Epithelial cell of proximal tubule (primary cell): ENCODE measurements at places on chromosomes 6 and 20.

DNA sequence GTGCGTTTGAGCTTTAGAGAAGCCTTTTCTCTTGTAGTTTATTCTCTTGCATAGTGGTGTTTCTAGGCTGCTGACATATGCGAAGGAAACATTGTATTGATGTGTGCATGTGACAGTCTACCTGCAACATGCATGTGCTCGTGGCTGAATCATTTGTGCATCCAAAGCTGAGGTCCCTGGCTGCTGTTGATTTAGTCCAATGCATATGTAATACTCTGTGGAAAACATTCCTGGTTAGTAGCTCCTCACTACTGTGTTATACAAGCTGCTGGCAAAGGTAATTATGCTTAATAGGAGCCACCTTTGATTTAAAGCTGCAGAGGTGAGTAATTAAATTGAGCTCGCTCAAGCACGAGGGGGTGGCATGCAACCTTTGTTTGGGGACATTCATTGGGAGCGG, 24.5 kb downstream of the TSHZ2 start:
- no peak for DNase-seq

DNA sequence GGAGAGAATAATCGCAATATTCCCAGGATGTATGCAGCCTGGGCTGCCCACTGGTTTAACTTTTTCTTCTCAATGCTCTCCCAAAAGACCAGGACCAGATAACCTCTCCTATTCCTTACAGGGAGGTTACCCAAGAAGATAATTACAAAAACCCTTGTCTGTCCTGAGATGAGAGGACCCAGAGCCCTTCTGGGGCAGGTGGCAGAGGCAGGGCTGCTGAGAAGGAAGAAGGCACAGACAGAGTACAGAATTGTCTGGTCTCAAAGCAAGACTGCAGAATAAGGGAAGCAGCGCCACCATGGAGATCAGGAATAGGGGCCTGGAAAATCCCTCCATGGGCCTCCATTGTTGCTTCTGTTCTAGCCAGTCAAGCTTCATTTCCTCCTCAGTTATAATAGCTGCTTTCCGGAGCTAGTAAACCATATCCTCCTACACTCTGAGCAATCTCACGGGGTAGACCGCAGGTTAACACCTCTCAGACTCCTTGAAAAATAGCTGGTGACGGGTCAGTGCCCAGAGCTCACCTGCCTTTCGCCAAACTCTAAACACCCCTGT, 463 bp upstream of the HLA-DMB start:
- peak; percentile 89 for DNase-seq

GRCh38 chr6:107633680-107634323, 143.9 kb downstream of the SOBP start:
- DNase-seq: no peak

DNA sequence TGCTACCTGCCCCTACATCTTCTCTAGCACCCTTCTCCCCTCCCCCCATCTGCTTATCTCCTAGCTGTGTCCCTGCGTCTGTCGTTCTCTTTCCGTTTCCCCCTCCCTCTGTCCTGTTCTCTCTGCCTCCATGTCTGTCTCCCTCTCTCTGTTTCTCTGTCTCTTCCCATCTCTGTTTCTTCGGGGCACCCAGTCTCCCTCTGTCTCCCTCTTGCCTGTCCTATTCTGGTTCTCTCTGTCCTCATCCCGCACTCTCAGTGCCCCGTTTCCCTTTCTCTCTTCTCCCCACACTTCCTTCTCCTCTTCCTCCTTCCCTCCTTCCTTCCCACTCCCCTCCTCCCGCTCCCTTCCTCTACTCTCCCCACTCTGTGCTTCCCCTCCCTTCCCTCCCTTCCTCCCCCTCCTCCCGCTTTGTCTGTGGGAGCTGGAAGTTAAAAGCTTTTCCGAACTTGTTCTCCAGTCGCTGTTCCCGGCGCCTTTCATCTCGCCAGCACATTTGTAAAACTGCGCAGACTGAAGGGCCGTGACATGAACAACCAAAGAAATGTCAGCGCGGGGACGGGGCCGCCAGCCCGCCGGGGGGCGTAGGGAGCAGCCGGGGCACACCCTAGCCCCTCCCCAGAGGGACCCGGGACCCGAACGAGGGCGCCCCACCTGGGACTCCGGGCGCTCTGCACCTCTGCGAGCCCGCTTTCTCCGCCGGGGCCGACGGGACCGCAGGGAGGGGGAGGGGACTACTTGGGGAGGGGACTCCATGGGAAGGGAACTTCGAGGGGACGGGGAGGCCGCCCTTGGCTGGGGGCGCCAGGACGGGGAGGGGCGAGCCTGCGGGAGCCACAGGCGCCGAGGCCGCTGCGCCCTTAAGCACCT, 4.0 kb upstream of the CDH22 start:
- DNase-seq: no peak

GRCh38 chr20:23244156-23244915, 106.3 kb upstream of the NXT1 start:
- DNase-seq: no peak

- DNase-seq: no peak
These were observed 54.1 kb upstream of the PTPRT start for GRCh38 chr20:43243672-43244269.

- no peak for DNase-seq
These were observed 12.0 kb downstream of the CEBPB start for GRCh38 chr20:50202677-50203076.

GRCh38 chr6:37521674-37522073, 22.0 kb upstream of the CCDC167 start:
- DNase-seq: no peak

DNA sequence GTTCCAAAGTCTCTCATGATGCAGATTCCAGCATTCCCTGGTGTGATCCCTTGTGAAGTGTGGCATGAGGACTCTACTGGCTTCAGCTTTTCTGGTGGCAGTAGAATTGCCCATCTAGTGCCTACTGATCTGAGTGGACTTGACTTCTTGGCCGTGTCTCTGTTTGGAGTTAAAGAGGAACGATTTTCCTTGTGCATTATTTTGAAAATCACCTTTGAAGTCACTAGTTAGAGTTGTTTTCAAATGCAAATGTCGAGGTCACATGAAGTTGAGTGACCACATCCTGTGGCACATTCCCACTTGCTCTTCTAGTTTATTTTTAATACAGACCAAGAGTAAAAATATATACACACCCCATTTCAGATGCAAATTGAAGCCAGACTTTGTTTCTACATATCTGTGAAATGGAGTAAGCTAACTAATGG, 270.7 kb upstream of the TAB2 start:
- DNase-seq: no peak
